ENCODE measurements at places on chromosomes 12 and 14.
A peak's percentile ranks its signal among the peaks of the same experiment; 100 is the strongest.

GRCh38 chr14:89550821-89551220 is 133.8 kb upstream of the FOXN3 start:
- DNase-seq: no peak

GRCh38 chr14:74913986-74914573 is 9.0 kb downstream of the RPS6KL1 start:
- peak; percentile 32 for DNase-seq

DNA sequence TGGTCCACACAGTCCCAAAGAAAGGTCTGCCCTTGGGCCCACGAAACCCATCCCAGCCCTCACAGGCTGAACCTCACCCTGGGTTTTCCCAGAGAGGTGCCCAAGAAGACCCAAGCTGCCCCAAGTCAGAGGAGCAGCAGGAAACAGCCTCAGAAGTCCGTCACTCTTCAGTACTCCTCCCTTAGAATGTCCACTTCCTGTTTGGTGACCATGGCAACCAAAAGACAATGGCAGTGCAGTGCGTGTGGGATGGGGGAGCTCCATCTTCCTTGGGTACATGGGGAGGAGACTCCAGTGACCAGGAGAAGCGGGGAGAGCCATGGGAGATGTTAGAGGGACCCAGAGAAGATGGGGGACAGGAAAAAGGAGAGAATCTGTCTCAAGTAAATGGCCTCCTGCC is 11.3 kb downstream of the SELPLG start:
- DNase-seq: no peak

DNA sequence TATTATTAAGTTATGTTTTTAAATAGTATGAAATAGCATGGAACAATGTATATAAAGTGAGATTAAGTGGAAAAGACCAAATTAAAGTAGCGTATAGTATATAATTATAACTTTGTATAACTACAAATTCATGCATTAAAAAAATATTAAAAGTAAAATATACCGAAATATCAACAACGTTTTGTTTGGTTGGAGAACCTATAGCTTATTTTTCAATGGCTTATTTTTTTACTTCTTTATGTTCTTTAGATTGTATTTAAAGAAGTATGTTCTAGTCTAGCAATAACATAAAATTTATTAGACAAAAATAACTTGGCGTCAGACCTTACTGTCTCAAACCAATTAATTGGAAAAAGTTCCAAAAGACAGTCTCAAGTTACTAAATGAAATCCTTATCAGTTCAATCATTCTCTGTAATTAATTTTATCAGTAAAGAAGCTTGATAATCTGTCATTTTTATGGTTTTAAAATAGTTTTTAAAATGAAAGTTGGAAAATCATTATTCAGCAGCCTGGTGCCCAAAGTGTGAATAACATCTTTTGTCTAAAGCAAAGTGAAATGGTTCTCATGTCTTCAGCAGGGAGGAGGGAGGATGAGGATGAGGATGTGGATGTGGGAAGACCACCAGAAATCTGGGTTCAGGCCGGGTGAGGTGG is 46.7 kb downstream of the IRAK3 start:
- no peak for DNase-seq

DNA sequence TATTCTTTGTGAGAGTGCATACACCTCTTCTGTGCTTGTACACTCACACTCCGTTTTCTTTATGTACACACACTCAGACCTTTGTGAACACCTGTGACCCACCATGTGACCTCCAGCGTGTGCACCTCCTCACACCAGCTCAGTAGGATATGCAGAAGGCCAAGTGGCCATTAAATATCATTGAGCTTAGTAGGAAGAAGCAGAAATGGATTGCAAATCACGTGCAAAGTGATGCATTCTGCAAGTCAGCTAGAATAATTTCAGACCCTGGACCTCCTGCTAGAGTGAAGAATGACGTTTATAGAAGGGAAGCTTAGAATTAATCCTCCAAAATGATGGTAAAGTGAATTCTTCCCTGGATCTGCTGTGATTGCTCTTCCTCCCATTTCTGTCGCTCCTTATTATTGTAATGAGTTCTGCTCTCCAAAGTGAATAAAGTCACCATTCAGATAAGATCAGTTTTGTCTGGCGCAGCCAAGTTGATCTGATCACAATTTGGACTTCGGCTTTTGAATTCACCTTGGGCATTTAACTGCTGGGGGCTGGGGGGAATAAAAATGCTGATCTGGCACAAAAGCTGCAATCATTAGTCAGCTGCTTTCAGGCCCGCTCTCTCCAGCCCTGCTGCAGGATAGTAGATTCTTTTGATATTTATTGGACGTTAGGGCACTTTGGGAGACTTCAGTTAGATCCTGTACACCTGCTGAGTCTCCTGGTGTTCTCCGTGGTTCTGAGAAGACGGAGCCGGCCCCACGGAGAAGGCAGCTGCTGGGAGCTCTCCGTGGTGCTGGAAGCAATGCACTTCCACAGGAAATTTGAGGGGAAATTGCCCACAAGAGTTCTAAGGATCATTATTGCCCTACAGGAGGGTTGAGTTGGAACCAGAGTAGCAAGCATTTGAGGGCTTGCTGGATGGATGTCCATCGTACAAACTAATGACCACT is 12.4 kb upstream of the NRXN3 start:
- DNase-seq: peak; percentile 20

- no peak for DNase-seq
These were observed 3.5 kb downstream of the RDH12 start for GRCh38 chr14:67705211-67705610.

- no peak for DNase-seq
These were observed 15.5 kb upstream of the TSPAN9 start for GRCh38 chr12:3061501-3062215.

DNA sequence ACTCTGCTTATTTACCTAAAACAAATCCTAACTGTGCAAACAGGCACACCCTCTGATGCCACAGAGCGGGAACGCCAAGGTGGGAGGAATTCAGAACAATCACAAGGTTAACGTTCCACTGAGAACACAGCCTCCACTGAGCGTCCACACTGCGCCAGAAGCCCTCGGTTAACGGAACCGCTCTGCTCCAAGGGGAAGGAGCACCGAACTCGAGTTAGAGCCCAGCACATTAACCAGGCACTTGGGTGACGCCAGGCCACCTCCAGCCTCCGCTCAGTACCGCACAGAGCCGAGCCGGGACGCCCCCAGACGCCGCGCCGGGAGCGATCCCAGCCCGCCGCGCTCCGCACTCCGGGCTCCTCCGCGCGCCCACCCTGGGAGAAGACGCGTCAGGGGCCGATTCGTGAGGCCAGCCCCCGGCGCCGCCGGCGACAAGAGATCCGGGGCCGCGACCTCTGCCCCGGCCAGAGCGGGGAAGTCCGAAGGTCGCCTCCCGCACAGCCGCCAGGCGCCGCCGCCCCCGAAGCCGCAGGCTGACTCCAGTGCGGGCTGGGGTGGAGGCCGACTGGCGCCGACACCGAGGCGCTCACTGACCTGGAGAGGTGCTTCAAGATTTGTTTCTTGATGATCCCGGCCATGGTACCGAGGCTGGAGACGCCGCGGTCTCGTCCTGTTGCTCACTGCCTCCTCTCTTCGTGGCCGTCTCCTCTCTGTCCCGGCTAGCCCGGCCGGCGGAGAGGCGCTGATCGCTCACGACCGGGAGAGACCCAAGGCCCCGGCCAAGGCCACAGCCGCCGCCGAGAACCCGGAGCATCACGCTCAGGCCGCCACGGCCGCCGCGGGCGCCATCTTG is 450 bp downstream of the BLTP3B start:
- peak; percentile 44 for DNase-seq

DNA sequence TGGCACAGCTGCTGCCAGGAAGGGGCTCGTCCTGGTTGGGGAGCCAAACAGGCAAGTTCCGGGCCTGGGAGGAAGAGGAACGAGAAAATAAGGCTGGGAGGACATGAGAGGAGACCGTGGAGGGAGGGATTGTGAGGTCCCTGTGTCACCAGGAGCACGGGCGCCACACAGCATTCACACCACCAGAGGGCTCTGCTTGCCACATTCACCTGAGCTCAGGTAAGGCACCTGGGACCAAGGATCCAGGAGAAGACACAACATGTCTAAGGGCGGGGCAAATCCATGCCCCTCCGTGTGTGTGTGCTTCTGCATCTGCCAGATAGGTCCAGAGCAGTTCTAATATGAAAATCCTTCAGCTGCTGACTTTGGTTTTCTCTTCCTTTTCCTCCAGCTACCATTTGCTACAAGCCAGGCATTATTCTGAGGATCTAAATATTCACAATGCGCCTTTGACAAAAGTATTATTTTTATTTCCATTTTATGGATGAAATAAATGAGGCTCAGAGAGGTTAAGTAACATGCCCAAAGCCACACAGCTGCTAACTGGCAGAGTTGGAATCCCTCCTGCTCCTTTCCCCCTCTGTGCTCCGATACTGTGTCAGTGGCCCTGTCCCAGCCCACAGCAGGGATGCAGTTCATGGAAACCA is 14.6 kb downstream of the RAPGEF3 start:
- DNase-seq: peak; percentile 60

- peak; percentile 10 for DNase-seq
These were observed 556 bp downstream of the PHETA1 start for GRCh38 chr12:111368291-111368787.

GRCh38 chr14:103719751-103720150 is 4.1 kb downstream of the ZFYVE21 start:
- no peak for DNase-seq

DNA sequence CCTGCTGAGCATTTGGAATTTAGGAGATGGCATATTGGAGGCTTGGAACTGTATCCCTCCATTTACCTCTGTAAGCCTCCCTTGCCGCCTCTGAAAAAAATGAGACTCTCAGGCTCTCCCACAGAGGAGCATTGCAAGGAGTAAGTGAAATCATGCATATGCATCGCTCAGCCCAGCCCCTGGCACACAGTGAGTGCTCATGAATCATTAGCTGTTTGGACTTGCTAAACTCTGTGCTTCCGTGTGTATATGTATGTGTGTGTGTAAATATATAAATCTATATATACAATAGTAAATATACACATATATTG is 17.1 kb upstream of the TBX3 start:
- DNase-seq: no peak

GRCh38 chr14:68292441-68293215 is 473.0 kb downstream of the RAD51B start:
- no peak for DNase-seq

GRCh38 chr14:34062353-34062973 is 111.6 kb upstream of the EGLN3 start:
- no peak for DNase-seq

GRCh38 chr12:109718390-109718789 is 4.8 kb downstream of the FAM222A start:
- no peak for DNase-seq

DNA sequence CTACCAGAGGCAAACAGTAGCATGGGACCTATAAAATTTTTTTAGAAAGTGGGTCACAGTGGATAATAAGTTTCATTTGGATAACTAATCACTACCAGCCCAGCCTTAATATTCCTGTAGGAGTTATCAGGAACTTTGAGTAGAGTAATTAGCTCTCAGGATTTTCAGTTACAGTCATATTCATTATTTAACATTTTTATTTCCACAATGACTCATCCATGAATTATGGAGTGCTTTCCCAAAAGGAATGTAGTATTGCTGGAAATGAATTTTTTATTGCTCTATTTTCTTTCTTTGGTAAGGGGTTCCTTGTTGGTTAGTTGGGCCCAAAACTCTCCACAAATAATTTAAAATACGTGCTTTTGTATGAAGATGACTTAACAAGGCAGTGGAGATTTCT is 53.7 kb downstream of the ERC1 start:
- DNase-seq: no peak

- DNase-seq: no peak
These were observed 90.3 kb downstream of the RPS6KA5 start for GRCh38 chr14:90970167-90970600.

- no peak for DNase-seq
These were observed 201.9 kb downstream of the PHETA1 start for GRCh38 chr12:111166779-111167540.

DNA sequence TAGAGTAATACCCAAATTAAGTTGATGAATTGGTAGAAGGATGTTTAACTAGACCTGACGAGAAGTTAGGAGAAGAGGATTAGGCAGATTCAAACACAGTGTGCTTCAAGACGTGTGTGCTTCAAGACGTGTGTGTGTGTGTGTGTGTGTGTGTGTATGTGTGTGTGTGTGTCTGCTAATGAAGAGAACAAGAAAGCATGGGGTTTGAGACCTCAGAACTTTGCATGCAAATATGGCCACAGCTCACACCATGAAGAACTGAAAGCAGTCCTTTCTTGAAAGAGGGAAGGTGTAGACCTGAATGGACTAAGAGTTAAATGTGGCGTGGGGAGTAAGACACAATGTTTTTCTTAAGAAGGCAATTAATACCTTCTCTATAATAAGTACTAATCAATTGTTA is 32.5 kb upstream of the SSPN start:
- DNase-seq: no peak

GRCh38 chr14:92040431-92041051 is 682 bp upstream of the TRIP11 start:
- DNase-seq: peak; percentile 24

- no peak for DNase-seq
These were observed 7.1 kb downstream of the SETD1B start for GRCh38 chr12:121810833-121811433.

DNA sequence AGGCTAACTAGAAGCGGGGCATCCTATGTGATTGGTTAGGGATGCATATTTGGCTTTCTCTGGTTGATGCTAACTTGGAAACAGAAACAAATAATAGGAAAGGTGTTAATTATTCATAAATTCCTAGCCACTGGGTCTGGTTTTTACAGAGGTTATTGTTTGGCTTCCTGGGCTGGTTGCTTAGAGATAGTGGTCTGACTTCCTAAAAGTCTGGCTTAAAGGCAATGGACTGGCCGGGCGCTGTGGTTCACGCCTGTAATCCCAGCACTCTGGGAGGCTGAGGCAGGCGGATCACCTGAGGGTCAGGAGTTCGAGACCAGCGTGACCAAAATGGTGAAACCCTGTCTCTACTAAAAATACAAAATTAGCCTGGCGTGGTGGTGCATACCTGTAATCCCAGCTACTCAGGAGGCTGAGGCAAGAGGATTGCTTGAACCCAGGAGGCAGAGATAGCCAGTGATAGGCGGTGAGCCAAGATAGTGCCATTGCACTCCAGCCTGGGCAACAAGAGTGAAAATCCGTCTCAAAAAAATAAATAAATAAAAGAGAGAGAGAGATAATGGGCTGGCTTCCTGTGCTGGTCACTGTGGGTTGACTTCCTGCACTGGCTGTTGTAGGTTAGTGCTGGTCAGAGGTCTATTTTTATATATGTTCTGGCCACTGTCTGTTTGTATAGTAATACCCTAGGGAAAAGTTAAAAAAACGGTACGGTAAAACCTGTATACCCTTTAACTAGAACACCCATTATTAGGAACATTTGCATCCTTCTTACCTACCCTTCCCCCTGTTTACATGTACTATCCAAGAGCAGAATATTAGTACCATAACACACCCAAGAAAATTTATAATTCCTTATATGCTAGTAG is 24.1 kb downstream of the OR6S1 start:
- no peak for DNase-seq

DNA sequence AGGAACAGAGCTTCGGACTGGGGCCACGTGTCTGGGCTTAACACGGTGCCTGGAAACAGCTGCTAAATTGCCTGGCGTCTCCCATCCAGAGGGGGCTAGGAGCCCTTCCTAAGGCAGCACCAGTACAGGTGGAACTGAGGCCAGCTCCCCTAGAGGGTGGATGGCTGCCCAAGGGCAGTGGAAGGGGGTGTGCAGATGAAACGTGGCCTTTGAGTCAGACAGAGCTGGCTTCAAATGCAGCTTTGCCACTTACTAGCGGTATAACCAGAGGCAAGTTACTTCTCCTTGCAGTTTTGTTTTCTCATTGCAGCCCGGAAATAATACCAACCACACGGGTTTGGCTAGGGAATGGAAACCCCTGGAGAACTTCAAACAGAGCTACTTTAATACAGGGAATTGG is 59.3 kb upstream of the SLC24A4 start:
- DNase-seq: no peak

All from activated CD4-positive, alpha-beta T cell treated with anti-CD3 and anti-CD28 coated beads, Interleukin-2, amount 10 ng/mL, durations not matched to agents 7 days and 5 days (primary cell).